ENCODE measurements at places on chromosomes 4 and X.

- DNase-seq, result peak; percentile 12
Observed at GRCh38 chrX:68307769-68308168, 125.5 kb downstream of the OPHN1 start.

- no peak for DNase-seq
Observed at GRCh38 chr4:187603093-187604025, 392.2 kb upstream of the ZFP42 start.

- DNase-seq, result no peak
Observed at GRCh38 chrX:136779346-136779781, 1.4 kb downstream of the ARHGEF6 start.

DNA sequence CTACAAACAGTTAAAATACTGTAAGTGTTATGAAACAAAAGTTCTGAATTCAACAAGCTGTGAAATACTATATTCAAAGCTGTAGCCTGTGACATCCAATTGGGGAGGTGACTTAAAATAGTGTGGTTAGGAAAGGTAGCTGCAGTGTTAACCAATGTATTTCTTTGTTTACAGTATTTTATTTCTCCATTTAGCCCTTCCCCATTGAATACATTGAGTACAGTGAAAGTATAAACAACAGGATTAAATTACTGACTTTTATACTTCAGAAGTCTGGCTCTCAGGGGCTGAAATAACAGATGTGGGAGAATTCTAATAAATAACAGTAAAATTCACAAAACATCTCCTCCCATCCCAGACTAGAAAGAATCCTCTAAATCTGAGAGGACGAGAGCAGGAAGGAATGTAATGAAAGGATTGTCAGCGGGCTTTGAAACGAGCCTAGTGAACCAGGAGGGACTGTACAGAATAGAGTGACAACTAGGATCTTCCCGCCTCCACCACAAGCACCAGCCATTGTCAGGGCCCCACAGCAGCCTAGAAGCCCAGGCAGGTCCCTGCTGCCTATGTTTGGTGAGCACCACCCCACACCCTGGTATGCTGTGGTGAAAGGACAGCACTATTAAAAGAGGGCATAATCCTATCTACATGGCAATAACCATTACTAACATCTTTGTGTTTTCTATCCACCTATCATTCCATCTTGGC is 73.7 kb downstream of the SPCS3 start:
- no peak for DNase-seq

DNA sequence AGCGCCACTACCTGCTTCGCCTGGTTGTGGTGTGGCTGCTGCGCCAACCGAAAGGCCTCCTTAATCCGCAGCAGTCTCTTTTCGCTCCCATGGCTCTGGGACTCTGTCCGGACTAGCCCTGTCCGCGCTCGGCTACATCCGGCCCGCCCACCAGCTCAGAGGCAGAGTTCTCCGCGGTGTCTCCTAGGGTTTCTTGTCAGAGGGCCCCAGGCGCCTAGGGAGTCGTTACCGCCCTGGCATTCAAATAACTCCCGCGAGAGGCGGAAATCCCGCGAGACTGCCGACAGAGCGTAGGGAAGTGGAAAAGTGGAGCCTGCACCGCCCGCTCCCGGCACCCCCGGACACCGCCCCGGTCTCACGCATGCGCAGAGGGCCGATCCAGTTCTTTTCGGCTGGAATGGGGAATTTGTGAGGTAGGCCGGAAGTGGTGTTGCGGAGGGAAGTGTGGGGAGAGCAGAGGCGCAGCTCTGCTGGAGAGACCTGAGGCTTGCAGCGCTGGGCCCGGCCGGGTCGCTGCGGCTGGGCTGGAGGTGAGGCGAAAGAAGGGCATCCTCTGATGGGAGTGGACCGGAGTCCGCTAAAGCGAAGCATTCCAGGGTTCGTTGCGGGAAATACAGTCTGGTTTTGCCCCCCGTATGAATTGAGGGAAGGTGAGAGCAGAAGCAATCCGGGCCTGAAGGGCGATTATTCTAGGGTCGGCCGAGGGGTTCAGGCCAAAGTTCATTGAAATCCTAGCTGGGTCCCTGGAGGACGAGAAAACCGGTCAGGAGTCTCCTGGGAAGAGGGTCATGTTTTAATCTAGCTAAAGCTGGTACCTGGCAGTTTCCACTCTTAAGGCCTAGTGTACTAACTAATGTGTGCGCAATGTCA is at the start of gene FAM200B:
FAM200B (plus strand) TSS at position 456 of the 870 bp plus-strand sequence. CDS start 5,151 bp downstream, outside the sequence.
- DNase-seq, result peak; percentile 96

DNA sequence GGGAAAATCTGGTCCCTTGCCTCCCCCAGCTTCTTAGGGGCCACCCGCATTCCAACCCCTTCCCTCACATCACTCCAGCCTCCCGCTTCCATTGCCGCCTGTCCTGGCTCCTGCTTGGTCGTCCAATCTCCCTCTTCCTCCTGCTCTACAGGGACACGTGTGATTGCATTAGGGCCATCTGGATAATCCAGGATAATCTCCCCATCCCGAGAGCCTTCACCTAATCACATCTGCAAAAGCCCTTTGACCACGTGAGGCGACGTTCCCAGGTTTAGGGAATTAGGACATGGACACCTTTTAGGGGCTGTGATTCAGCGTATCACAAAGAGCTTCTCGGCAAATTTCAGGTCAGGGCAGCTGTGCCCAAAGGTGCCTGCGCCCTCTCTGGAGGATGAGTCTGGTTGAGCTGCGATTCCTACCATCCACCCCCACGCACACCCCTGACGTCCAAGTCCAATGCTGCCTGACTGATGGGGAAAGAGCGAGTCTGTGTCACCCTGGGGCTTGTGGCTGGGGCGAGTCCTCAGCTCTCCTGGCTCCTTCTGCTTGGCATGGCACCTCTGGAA is 104.6 kb downstream of the PSAPL1 start:
- no peak for DNase-seq

GRCh38 chr4:78379991-78380729 is 171.4 kb upstream of the ANXA3 start:
- DNase-seq, result no peak

DNA sequence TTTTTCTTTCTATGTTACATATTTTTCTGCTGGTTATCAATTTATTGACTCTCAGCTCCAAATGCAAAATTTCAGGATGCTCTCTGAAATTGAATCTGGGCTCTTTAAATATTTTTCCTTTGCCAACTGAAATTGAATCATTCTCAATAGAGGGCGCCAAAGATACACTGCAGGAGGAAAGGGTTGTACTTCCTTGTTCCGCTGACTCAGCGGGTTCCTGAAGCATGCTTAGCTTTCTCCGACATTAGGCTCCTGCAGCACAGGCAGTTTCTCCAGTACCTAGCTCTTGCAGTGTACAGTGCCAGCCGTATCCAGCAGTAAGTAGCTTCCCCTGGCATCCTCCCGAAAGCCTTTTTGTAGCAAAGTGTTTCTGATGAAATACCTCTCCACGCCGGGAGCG is 28.8 kb upstream of the CFAP47 start:
- DNase-seq, result no peak

DNA sequence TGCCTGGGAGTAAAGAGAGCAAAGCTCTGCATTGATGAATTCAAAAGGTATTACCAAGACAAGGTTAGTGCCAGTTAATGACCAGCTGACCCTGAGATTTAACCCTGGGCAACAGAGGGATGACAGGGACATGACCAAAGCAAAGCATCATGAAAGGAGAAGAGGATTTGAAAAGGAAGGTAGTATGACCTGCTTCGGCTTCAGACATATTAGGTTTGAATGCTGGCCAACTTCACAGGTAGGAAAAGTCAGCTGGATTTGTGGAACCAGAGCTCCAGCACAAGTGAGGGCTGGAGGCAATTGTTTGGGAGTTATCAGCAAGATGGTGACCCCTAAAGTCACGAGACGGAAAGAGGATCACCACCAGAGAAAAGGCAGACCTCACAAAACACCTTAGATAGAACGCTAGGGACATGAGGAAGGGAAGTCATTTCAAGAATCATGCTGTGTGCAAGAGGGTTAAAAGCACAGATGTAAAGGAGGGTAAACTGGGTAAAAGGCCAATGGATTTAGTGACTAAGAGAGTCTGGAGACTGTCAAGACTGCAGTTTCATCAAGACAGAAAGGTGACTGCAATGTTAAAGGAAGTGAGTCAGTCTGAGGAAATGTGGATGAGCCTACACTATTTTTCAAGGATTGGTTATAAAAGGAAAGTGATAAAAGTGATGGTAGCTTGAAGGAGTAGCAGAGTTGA is 45.6 kb downstream of the SH3RF1 start:
- DNase-seq, result peak; percentile 41

DNA sequence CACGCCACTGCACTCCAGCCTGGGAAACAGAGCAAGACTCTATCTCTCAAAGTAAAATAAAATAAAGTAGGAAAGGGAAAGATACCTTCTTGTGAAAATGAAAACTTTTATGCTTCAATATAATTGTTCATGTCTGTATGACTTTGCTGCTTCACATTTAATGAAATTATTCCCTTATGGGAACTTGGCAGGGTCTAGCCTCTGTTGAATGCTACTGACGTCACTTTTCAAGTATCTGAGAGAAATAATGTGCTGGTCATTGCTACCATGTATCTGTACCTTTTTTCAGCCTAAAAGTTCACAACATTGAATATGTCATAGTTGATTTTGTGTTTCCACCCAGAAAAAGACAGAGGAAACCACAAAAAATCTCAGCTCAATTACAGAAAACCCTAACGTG is 65.2 kb downstream of the PRDM5 start:
- DNase-seq, result no peak

DNA sequence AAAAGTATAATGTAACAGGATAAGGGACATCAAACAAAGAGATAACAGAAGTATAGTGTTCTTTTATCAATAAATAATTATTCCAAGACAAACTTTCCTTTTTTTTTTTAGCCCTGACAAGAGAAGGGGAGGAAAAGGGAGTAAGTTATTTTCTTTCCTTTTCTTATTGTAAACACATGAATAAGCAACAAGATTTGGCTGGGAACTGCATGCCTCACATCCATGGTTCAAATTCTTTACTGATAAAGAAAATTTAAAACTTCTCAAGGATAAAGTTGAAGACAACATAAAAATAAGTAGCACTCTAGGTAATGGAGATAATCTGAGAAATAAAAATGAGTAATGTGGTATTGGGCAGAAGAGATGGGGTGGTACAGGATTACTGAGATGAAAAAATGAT is 71.6 kb downstream of the NEK1 start:
- DNase-seq, result no peak

GRCh38 chr4:167779864-167780263 is 312.5 kb upstream of the ANXA10 start:
- no peak for DNase-seq

- no peak for DNase-seq
Observed at GRCh38 chrX:116749943-116750342, 287.2 kb upstream of the CT83 start.

GRCh38 chr4:153513596-153513995 is 47.4 kb downstream of the TMEM131L start:
- no peak for DNase-seq

- DNase-seq, result no peak
Observed at GRCh38 chr4:75069493-75070074, 136.7 kb downstream of the PARM1 start.

DNA sequence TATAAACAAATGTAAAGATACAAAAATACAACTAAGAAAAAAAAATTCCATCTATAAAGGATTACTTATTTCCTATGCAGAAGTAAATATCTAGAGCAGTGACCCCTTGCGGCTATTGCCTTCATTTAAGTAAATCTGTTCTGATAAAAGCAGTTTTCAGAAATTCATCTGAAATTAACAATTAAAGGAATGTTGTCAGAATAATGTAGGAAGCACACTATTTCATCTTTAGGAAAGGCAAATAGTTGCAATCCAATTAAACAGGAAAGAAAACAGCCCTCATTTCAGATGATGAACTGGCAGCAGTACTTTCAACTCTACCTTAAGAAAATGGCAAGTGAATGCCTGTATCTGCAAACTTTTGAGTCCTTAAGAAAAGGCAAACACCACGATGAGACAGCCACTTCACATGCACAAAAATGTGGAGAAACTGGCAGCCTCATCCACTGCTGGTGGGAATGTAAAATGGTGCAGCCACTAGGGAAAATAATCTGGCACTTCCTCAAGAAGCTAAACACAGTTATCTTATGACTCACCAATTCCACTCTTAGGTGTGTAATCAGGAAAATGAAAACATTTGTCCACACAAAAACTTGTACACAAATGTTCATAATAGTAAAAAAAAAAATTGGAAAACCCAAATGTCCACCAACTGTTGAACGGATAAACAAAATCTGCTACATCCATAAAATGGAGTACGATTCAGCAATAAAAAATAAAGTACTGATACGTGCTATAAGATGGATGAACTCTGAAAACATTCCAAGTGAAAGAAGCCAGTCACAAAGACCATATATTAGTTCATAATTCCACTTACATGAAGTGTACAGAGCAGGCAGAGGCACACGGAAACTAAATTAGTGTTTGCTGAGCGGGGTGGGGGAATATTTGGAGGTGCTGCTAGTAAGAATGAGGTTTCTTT is 2.0 kb upstream of the THAP9 start:
- DNase-seq, result no peak

GRCh38 chr4:124713185-124713592 is 657 bp upstream of the ANKRD50 start:
- DNase-seq, result peak; percentile 44

DNA sequence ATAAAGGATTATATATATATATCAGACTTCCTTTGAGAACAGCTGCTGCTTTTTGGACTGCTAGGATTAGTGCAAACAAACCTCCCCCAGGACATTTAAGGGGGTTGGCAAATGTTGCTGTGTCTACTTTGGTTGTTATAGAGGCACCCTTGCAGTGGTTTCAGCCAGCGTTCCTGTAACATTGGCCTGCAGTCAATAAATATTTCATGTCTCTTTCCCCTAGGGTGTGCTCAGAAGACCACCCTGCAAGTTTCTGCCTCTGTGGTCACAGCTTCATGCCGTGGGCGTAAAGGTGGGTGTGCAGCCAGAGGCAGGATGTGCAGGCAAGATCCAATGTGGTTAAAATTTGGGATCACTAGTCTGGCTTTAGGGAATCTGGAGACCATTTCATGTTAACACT is 28.9 kb downstream of the FGF5 start:
- DNase-seq, result no peak

GRCh38 chr4:166092797-166093290 is 219.8 kb downstream of the TLL1 start:
- DNase-seq, result no peak

GRCh38 chr4:53557669-53558064 is 33.6 kb downstream of the LNX1 start:
- DNase-seq, result no peak

DNA sequence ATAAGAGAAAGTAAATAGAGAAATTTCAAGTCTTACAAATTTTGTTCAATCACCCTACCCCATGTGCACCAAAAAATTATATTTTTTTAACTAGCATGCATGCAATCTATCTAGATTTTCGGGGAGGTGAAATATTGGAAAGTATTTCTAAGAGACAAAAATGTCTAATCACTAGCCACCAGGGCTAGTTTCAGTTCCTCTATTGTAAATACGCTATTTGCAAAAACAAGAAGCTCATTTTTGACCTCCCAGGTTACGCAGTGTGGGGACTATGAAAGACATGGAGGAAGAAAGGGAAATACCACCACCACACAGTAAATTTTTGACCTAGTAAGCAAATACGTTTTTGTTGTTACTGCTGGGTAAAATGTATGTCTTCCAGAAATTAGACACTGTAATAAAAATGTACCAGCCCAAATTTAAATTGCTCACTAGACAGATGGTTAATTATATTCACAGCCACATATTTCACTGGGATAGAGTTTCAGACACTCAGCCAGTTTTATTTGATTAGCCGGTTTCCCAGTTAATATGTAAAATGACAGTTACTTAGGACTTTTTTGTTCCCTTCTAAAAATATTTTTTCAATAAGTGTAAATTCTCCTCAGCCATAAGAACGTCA is 2.2 kb downstream of the NEXMIF start:
- DNase-seq, result no peak

- peak; percentile 77 for DNase-seq
Observed at GRCh38 chr4:87108142-87108546, 112.3 kb downstream of the KLHL8 start.

GRCh38 chr4:139957986-139958738 is 195.8 kb downstream of the MAML3 start:
- DNase-seq, result no peak

All from smooth muscle cell of the brain vasculature (primary cell).